Fibroblast of skin of scalp (primary cell): ENCODE measurements at places on chromosomes 2 and 18.

DNA sequence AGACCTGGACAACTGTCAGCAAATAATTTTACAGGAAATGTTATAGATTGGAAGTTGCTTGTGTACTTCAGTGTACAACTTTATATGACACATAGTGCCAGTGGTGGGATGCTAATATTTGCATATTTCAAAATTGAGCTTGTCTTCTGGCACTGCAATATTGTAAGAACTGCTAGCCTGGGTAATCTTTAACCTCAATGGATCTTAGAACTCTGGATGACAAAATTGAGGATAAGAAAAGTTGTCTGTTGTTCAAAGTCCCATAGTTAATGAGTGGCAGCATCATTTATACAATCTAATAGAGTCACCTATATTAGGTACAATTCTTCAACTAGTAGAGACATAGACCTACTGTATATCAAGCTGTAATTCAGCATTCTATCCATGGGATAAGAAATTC lies 110.3 kb downstream of the MEIS1 start:
- no peak for DNase-seq

DNA sequence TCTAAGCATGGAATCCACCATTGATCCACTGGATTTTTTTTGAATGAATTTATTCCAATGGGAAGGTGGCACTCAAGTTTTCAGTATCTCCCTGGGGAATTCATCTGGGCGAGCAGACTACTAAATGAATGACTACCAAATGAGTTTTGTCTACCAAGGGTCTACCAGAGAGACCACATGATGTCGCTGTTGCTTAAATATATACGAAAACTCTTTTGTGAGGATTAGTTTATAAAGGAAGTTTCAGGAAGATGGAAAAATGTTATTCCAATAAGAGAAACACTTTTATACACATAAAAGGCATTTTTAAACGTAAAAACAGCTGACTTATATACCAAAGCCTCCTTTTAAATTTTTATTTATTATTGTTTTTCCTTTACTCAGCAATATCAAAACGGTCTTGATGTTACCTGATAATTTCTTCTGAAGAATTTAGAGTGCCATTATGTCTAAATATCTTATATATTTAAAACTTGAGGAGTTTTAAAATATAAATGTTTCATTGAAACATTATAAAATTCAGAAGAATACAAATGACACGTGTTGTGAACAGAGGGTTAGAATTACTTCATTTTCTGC lies 139.7 kb downstream of the HRH4 start:
- peak; percentile 73 for DNase-seq

DNA sequence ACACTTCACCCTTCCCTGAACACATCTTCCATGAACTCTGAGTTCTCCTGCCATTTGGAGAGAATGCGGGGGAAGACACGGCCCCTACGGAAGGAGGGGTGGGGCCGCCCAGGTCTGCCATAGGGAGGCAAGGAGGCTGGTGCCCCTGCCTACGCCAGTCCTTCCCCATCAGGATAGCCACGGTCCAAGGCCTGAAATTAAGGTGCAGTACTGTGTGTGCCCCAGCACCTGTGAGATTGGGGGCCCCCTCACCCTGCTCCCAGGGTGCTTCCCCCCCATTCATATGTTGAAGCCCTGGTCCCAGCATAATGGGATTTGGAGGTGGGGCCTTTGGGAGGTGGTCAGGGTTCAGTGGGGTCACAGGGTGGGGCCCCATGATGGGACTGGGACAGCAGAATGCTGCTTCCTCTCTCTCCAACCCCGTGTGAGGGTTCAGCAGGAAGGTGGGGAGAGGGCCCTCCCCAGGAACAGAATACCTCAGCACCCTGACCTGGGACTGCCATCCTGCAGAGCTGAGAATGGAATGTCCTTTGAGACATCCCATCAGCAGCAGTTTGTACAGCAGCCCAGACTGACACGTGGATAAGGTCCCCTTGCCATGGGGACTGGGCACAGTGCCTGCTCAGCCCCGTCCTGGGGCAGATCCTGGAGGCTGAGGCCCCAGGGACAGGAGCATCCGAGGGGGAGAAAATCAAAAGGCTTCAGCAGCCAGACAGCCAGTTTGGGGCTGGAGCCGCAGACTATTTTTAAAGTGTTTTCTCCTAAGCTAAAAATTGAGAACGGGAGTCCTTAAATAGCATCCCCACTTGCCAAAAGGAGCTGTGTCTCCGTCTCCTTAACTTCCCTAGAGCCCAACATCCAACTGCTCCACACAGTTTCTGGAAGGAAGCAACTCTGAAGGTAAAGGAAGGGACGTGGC lies 105.1 kb downstream of the NDUFA10 start:
- no peak for DNase-seq

- DNase-seq, result no peak
Observed at GRCh38 chr18:3468833-3469232, 18.9 kb downstream of the TGIF1 start.

GRCh38 chr2:112835061-112835501 lies 1.5 kb downstream of the IL1B start:
- no peak for DNase-seq

GRCh38 chr2:152564754-152565551 lies 152.3 kb downstream of the PRPF40A start:
- DNase-seq, result no peak

DNA sequence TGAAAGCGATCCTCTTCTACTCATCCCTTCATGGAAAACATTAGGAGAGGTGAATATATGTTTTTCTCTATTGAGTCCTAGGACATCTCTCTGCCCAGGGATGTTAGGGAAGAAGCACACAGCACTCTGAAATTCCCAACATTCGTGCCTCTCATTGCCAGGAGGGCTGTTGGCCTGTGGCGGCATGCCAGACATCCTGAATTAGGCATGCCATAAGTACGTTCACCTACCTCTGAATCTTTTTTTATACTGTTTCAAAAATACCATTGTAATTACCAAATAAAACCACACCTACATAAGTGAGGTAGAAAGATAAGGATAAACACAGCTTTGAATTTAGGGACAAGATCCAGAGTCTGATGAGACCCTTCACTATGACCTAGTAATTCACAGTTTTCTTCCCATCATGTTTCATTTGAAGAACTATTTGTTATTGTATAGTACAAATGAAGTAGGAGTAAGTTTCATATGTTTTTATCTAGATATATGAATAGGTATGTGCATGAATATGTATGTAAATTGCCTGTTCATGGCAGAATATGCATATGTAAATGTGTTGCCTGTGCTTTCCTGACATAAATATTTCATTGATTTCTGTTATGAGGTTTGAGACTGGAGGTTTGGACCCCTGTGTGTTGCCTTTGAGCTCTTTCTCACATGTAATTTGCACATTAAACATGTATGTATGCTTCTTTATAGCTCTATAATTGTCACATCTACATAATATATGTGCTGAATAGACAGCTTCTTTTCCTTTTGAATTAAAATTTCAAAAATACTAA lies 66.6 kb upstream of the STAM2 start:
- DNase-seq, result no peak

- no peak for DNase-seq
Observed at GRCh38 chr2:47487498-47487875, 84.5 kb downstream of the MSH2 start.

DNA sequence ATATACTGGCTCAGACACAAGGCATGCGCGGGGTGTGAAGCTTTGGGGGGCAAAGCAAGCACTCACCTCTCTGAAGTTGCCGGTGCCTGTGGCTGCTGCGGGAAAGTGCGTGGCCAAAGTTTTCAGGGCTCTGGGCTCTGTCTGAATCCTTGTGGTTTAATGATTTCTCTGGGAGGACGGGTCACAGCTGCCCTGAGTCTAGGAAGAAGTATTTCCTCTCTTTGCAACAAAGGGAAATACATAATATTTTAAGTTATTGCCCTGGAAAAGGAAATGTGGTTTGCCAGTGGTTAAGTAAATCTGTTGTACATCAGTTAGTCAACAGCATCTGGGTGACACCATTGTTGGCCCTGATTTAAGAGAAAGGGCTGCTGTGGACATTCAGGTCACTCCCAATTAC lies 56.7 kb upstream of the ZDBF2 start:
- peak; percentile 23 for DNase-seq

DNA sequence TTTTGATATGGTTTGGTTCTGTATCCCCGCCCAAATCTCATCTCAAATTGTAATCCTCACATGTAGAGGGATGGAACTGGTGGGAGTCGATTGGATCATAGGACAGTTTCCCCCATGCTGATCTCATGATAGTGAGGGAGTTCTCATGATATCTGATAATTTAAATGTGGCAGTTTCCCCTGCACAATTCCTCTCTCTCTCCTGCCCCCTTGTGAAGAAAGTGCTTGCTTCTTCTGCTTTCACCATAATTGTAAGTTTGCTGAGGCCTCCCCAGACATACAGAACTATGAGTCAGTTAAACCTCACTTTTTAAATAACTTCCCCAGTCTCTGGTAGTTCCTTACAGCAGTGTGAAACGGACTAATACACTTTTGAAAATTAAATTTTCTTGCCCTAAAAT lies 12.3 kb upstream of the KCNJ3 start:
- no peak for DNase-seq

- DNase-seq, result no peak
Observed at GRCh38 chr2:21591926-21592325, 468.2 kb downstream of the TDRD15 start.

GRCh38 chr2:221485503-221485870 lies 86.6 kb downstream of the EPHA4 start:
- peak; percentile 50 for DNase-seq

- DNase-seq, result no peak
Observed at GRCh38 chr2:36337354-36337753, 18.2 kb upstream of the CRIM1 start.

- no peak for DNase-seq
Observed at GRCh38 chr2:53884883-53885282, 25.1 kb upstream of the GPR75 start.

DNA sequence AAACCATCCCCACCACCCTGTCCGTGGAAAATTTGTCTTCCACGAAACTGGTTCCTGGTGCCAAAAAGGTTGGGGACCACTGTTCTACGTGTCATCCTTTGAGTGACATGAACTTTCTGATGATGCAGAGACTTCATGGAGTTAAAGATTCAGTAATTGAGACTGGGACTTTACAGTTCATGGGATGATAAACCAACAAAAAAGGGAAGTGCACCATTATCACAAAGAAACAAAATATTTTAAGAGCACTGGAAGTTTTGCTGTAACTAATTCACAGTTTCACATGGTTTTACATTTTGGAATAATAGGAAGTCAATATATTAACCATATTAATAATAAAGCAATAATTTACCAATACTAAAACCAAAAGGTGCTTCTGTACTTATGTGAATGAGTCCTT lies 126.8 kb downstream of the AQP4 start:
- no peak for DNase-seq

DNA sequence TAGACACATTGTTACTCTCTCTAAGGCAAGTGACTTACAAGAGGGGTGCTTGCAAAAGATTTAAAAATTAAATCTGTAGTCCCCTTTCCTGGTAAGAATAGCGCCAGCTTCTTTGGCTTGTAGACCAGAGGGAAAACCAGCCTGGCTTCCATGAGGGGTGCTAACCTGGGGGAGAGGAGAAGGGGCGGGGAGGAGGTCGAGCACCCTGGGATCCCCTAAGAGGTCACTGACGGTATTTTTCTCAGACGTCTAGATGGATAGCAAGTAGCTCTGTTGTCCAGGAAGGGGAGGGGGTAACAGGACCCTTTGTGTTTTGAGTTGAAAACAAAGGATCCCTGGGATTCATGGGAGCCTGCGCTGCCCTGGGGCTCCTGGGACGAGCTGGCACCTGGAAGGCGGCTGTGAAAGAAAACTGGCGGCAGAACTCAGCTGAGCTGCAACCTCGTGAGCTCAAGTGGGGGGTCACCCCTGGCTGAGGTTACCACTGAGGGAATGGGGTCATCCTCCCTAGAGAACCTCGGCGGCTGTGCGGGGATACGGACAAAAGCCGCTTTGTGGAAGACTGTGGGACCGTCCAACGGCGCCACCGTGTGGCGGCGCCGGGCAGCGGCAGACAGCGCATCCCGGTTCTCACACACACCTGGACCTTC lies 37.8 kb upstream of the MRPL19 start:
- peak; percentile 56 for DNase-seq
